ENCODE measurements at places on chromosomes 2 and 18.

GRCh38 chr2:72982781-72983499, 65.6 kb downstream of the EMX1 start:
- DNase-seq: no peak

DNA sequence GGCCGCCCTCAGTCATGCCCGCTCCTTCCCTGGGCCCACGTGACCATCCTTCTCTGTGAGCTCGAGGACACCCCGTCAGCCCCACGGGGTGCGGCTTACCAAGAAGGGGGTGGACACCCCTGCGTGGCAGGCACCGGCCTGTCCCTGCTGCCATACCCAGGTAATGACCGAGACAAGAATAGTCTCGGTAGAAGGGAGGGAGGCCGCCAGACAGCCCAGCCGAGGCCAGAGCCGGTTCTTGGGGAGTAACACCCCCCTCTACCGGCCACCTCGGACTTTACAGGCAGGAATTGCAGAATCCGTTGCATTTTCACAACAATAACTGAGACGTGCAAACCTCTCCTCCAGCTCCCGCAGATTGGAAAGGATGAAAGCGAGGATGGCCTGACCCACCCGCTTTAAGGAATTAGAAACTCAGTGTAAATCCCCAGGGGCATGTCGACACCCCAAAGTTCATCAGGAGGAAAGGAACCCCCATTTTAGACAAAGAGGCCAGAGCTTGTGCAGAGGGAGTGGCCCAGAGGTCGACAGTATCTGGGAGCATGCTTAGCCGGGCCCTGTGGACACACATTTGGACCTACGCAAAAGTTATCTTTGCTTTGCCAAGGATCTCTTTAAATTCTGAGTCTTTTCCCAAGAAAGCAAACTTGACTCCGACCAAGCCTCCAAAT, 60.1 kb upstream of the GLI2 start:
- DNase-seq: no peak

GRCh38 chr2:177753682-177754491, 318.7 kb downstream of the PDE11A start:
- peak; percentile 51 for DNase-seq

- DNase-seq: no peak
Measured at GRCh38 chr2:7133521-7133920, 216.3 kb downstream of the RNF144A start.

DNA sequence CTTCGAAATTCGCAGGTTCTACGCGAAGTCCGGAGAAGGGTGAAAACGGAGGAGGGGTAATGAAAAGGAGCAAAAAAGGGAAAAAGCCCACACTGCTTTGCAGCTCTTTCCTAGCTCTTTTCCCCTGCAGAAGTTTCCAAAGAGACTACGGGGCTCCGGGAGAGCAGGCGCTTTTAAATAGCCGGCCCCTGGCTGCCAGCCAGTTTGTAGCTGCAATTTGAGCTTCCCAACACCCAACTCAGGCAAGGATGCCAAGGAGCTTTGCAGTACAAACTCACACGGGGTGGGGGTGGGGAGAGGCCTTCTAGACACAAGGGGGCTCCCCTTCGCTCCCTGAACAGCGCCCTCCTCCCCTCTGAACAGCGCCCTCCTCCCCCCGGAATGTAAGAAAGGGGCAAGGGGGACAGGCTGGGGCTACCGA, at the start of gene IGFBP5:
TSS of gene IGFBP5 (minus strand) at position 149 of the 421 bp plus-strand sequence. CDS start 774 bp downstream, outside the sequence.
- peak; percentile 95 for DNase-seq

DNA sequence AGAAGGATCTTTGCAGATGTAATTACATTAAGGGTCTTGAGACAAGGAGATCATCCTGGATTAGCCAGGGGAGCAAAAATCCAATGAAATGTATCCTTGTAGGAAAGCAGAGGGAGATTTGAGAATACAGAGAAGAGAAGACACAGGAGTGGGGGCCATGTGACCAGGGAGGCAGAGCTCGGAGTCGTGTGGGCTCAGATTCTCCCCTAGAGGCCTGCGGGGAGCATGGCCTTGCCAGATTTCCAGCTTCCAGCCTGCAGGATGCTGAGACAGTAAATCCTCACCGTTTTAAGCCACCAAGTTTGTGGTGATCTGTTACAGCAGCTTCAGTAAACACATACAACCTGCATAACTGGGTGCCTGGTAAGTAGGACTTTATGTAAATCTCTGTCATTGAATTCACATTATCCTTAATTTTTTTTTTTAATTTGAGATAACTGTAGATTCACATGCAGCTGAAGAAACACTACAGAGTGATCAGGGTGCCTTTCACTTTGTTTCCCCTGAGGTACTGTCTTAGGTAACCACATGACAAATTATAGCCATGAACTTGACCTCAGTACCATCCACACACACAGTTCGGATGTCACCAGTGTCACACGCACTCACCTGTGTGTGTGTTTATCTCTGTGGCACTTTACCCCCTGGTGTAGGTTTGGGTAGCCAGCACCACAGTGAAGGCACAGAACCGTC, 138.4 kb upstream of the HDAC4 start:
- DNase-seq: no peak

GRCh38 chr2:69012310-69013141, 453 bp upstream of the ANTXR1 start:
- peak; percentile 81 for DNase-seq

- DNase-seq: no peak
Measured at GRCh38 chr2:126634273-126634861, 21.6 kb upstream of the GYPC start.

DNA sequence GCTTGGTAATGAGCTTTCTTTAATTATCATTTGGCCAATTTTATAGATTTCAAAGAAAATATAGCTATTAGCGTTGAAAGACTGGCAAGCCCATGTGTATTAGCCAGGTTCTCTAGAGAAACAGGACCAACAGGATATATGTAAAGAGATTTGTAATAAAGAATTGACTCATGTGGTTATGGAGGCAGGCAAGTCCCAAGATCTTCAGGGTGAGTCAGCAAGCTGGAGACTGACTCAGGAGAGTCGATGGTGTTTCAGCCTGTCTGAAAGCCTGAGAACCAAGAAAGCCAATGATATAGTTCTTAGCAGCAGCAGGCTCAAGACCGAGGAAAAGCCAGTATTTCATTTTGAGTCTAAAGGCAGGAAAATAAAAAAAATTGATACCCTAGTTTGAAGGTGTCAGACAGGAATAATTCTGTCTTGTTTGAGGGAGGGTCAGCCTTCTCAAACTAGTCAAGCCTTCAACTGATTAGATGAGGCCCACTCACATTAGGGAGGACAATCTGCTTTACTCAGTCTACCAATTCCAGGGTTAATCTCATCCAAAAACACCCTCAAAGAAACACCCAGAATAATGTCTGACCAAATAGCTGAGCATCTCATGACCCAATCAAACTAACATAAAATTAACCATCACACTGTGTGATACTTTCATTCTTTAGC, 78.3 kb upstream of the CRIM1 start:
- DNase-seq: no peak

- no peak for DNase-seq
Measured at GRCh38 chr2:85601771-85602475, 575 bp downstream of the TMEM150A start.

DNA sequence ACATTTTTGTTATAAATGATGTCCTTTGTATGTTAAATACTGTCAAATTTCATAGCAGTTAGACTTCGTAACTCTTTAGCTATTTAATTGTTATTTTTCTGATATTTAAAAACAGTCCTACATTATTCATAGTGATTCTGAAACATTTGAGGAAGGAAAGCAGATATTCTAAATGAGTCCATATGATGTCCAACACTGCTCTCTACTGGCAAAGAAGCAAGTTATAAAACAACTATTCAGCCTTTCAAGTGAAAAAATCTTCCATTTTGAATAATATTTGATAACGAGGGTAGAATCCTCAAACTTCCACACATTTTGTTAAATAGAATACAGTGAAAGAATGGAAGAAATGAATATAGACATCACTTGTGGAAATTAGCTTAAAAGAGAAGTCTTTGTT, 220.8 kb downstream of the GULP1 start:
- peak; percentile 14 for DNase-seq
